Chondrocyte (in vitro differentiated cells): ENCODE measurements at places on chromosomes 7 and 10. TPM values are rescaled to one million over a fixed set of nuclear protein-coding genes. Genes with fewer than 3 reads are reported as not detected.
A peak's percentile ranks its signal among the peaks of the same experiment; 100 is the strongest.

DNA sequence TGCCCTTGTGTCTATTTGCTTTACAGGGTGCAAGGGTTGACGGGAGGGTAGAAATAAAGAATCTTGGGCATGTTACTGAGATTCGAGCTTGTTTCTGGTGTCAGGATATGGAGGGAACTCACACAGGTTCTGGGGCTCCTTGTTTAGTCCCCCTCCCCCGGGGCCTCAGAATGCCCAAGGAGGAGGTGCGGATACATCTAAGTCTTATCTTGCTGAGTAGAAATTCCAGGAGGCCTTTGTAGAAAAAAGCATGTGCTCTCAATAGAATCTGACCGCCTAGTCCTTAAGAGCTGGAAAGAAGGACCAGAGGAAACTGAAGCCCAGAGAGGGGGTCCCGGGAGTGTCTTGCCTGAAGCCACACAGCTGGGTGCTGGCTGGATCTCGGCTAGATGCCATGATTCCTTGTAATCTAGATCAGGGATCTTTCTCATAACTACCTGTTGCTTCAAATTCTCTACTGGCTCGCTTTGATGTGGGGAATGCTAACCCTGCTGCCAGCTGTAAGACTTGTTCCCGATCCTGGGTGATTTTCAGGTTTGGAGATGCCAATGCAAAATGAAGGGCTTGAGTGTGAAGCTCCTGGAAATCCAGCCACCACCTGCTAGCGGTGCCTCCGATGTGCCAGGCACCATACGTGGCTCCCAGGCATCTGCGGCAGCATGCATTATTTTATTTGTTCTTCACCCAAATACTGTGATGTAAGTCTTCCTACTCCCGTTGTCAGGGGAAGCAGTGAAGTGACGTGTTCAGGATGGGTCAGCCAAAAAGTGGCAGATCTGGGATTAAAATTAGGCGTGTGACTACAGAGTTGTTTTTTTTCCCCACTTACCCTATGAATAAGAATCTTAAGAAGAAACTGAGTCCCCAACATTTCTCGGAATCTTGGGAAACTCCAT is 226.0 kb downstream of the TCF7L2 start:
- H3K4me3 ChIP-seq, result no peak overlapping the region
- peaks cover 7% of the 10 kb centered on the region for H3K4me1 ChIP-seq
- no peak for DNase-seq
- no peaks in the 10 kb centered on the region for H3K36me3 ChIP-seq
- H3K27ac ChIP-seq, result no peak overlapping the region
- H3K27me3 ChIP-seq, result no peaks in the 10 kb centered on the region

- H3K36me3 ChIP-seq, result peaks cover 2% of the 10 kb centered on the region
- no peak for DNase-seq
- no peaks in the 10 kb centered on the region for H3K27me3 ChIP-seq
- no peak overlapping the region for H3K4me3 ChIP-seq
- no peak overlapping the region for H3K27ac ChIP-seq
These were observed 242.3 kb upstream of the DKK1 start for GRCh38 chr10:52071814-52072213.

- H3K27me3 ChIP-seq, result no peaks in the 10 kb centered on the region
- peaks cover 24% of the 10 kb centered on the region for H3K4me1 ChIP-seq
- peak overlapping the region; percentile 12 for H3K27ac ChIP-seq
- no peak overlapping the region for H3K4me3 ChIP-seq
- H3K36me3 ChIP-seq, result peaks cover 10% of the 10 kb centered on the region
- DNase-seq, result no peak
These were observed 28.1 kb downstream of the MCU start for GRCh38 chr10:72719941-72720592.

- DNase-seq, result no peak
- no peaks in the 10 kb centered on the region for H3K27me3 ChIP-seq
These were observed 21.7 kb downstream of the RSU1 start for GRCh38 chr10:16795410-16796073.

- H3K36me3 ChIP-seq, result no peaks in the 10 kb centered on the region
- no peaks in the 10 kb centered on the region for H3K27me3 ChIP-seq
- H3K27ac ChIP-seq, result peak overlapping the region; percentile 83
These were observed 11.3 kb upstream of the TRDMT1 start for GRCh38 chr10:17212802-17213221.

GRCh38 chr7:11171569-11172192 is 198.0 kb downstream of the PHF14 start:
- no peaks in the 10 kb centered on the region for H3K4me1 ChIP-seq
- no peak for DNase-seq
- no peak overlapping the region for H3K27ac ChIP-seq
- H3K4me3 ChIP-seq, result no peak overlapping the region

GRCh38 chr7:17139081-17139480 is 159.4 kb upstream of the AHR start:
- no peak for DNase-seq
- no peaks in the 10 kb centered on the region for H3K36me3 ChIP-seq
- H3K4me1 ChIP-seq, result peaks cover 40% of the 10 kb centered on the region
- no peak overlapping the region for H3K4me3 ChIP-seq
- no peaks in the 10 kb centered on the region for H3K27me3 ChIP-seq
- no peak overlapping the region for H3K27ac ChIP-seq

GRCh38 chr10:71033396-71033980 is 145.1 kb upstream of the PCBD1 start:
- DNase-seq, result no peak
- no peak overlapping the region for H3K27ac ChIP-seq
- no peaks in the 10 kb centered on the region for H3K36me3 ChIP-seq

- peaks cover under 1% of the 10 kb centered on the region for H3K27me3 ChIP-seq
- H3K27ac ChIP-seq, result no peak overlapping the region
- DNase-seq, result no peak
- H3K4me1 ChIP-seq, result peaks cover 11% of the 10 kb centered on the region
These were observed 81.8 kb upstream of the CREB5 start for GRCh38 chr7:28330384-28331070.

GRCh38 chr10:106183041-106183440 is 981.5 kb downstream of the SORCS1 start:
- H3K27me3 ChIP-seq, result peaks cover 6% of the 10 kb centered on the region
- peaks cover 4% of the 10 kb centered on the region for H3K4me1 ChIP-seq
- no peaks in the 10 kb centered on the region for H3K36me3 ChIP-seq
- DNase-seq, result no peak
- no peak overlapping the region for H3K4me3 ChIP-seq

DNA sequence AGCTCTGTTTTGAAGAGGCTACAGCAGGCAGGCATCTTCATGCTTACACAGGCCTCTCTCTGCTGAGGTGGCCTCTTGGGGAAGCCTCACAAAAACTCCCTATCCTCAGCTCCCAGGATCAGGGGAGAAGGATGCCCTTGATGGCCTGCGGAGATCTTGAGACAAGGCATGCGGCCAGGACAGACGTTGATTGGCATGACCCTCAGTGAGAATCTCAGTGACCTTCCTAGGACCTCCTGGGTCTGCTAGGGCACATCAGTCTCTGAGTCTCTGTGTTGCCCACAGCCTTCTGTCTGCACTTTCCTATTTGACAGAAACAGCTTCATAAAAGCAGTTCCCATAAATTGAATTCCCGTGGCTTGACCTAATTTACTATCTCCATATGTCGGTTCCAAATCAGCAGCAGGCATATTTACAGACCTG is 1005.8 kb upstream of the C7orf33 start:
- no peak for DNase-seq
- H3K27me3 ChIP-seq, result no peaks in the 10 kb centered on the region
- H3K4me1 ChIP-seq, result no peaks in the 10 kb centered on the region
- no peaks in the 10 kb centered on the region for H3K36me3 ChIP-seq

DNA sequence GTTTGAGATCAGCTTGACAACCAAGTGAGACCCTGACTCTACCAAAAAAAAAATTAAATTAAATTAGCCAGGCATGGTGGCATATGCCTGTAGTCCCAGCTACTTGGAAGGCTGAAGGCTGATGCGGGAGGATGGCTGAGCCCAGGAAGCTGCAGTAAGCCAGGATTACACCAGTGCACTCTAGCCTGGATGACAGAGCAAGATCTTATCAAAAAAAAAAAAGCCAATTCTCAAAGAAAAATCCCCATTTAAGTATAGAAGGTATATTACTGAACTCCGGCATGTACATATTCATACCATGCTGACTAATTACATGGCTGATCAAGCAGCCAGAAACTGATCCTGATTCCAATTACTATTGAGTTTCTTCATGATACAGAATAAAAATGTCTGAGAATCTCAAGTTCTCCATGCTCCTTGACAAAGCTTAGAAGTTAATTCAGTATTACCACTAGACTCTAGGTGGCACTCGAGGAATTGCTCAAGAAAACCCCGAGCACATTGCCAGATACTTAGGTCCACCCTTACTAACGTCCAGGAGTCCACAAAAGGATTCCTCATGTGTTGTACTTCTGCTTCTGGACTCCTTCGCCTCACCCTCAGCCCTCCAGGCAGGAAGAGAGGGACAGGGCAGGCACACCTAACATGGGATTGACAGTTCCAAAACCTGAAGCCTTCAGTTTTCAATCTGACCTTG is 148.9 kb downstream of the PARD3 start:
- no peak for DNase-seq
- peaks cover 26% of the 10 kb centered on the region for H3K4me1 ChIP-seq
- no peak overlapping the region for H3K27ac ChIP-seq
- H3K4me3 ChIP-seq, result no peak overlapping the region
- no peaks in the 10 kb centered on the region for H3K27me3 ChIP-seq

GRCh38 chr10:57849691-57850357 is 417.9 kb downstream of the IPMK start:
- H3K4me3 ChIP-seq, result no peak overlapping the region
- H3K4me1 ChIP-seq, result peaks cover 5% of the 10 kb centered on the region
- H3K36me3 ChIP-seq, result no peaks in the 10 kb centered on the region
- no peak overlapping the region for H3K27ac ChIP-seq

DNA sequence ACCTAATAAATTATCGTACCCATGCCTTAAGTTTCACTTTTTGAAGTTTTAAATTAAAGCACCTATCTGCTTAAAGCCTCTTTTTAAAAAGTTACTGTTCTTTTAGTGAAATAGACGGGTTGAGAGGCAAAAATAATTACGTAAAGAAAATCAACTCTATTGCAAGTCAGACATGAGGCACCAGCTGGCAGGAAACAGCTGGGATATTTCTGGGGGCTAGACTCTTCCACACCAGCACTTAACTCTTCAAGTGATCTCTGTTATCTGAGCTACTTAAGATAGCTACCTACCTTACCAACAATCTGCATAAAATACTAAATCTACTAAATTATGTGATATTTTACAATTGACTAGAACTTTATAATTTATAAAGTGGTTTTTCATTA is 35.8 kb downstream of the GBF1 start:
- H3K4me3 ChIP-seq, result peak overlapping the region; percentile 57
- no peak for DNase-seq
- H3K36me3 ChIP-seq, result peaks cover 4% of the 10 kb centered on the region
- H3K27ac ChIP-seq, result peak overlapping the region; percentile 91
- H3K4me1 ChIP-seq, result peaks cover 33% of the 10 kb centered on the region

GRCh38 chr7:121020249-121020988 is 31.9 kb downstream of the CPED1 start:
- no peaks in the 10 kb centered on the region for H3K27me3 ChIP-seq
- H3K4me1 ChIP-seq, result peaks cover 75% of the 10 kb centered on the region
- no peak overlapping the region for H3K27ac ChIP-seq
- no peak for DNase-seq
- no peaks in the 10 kb centered on the region for H3K36me3 ChIP-seq

- no peak for DNase-seq
- H3K4me1 ChIP-seq, result peaks cover 11% of the 10 kb centered on the region
- peak overlapping the region; percentile 0 for H3K4me3 ChIP-seq
- no peaks in the 10 kb centered on the region for H3K36me3 ChIP-seq
These were observed 117.5 kb downstream of the CAMK1D start for GRCh38 chr10:12466704-12467305.

- peaks cover 3% of the 10 kb centered on the region for H3K36me3 ChIP-seq
- peaks cover 68% of the 10 kb centered on the region for H3K4me1 ChIP-seq
- H3K4me3 ChIP-seq, result peak overlapping the region; percentile 78
- DNase-seq, result no peak
These were observed 891 bp upstream of the WAPL start for GRCh38 chr10:86522510-86522855.

DNA sequence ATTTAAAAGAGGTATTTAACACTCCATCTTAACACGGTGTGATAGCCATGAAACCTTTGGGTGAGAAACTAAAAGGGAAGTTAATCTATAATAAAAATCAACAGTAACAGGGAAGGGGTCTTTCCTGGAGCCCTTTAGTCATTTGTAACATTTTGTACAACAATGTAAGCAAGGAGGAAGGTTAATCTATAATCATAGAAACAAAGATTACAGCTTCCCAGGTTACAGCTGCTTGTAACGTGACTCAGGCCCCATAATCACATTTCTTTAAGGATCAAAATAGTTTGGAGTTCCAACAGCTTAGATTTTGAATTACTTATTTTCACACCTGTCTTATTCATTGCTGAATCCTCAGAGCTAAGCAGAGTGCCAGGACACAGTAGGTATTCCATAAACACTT is 17.9 kb upstream of the CC2D2B start:
- H3K27ac ChIP-seq, result no peak overlapping the region
- no peaks in the 10 kb centered on the region for H3K27me3 ChIP-seq
- no peak overlapping the region for H3K4me3 ChIP-seq
- no peak for DNase-seq
- H3K36me3 ChIP-seq, result peaks cover 15% of the 10 kb centered on the region

DNA sequence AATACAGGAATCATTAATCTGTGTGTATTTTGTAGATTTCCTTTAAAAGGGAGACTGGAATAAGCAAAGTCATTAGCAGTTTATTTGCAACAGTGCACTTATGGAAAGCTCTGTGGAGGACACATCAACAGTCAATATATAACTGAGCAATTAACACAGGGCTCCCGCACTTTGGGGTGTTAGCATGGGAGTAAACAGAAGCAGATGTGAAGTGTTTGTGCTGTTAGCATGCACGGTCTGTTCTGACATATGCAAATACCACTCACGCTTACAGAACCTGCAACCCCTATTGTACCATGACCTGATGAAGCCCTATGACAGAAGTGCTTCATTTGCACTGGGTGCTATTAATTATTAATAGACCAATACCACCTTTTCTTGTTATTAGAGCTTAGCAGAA is 118.9 kb downstream of the PPP1R3A start:
- no peak overlapping the region for H3K27ac ChIP-seq
- H3K27me3 ChIP-seq, result no peaks in the 10 kb centered on the region
- peaks cover 3% of the 10 kb centered on the region for H3K36me3 ChIP-seq
- H3K4me1 ChIP-seq, result peaks cover 64% of the 10 kb centered on the region
- H3K4me3 ChIP-seq, result no peak overlapping the region

The ELAPOR2 gene
- 15.8 to 22.9 TPM (median 16.9 TPM) in 3 replicates for total RNA-seq

The COL28A1 gene
- total RNA-seq, result 0.21 to 0.31 TPM (median 0.25 TPM) in 3 replicates

The CACNA2D1 gene
- 28.6 to 32.9 TPM (median 31.3 TPM) in 3 replicates for total RNA-seq

The LRIT1 gene
- not detected in 3 replicates for total RNA-seq

The ZC3HAV1L gene
- total RNA-seq, result 9.9 to 11.0 TPM in 2 of 3 replicates, not detected in the other

The MRLN gene
- not detected in 3 replicates for total RNA-seq

The CFTR gene
- not detected in 3 replicates for total RNA-seq

The H2BK1 gene
- total RNA-seq, result not detected in 3 replicates

The NEUROD6 gene
- total RNA-seq, result not detected in 3 replicates

The DPYSL4 gene
- 19.9 to 37.6 TPM (median 35.2 TPM) in 3 replicates for total RNA-seq

The KEL gene
- total RNA-seq, result 0.40 to 0.79 TPM (median 0.44 TPM) in 3 replicates
